CD4-positive, alpha-beta T cell treated with Interferon gamma for 1 hour (primary cell): ENCODE measurements at places on chromosomes 12 and 14.

DNA sequence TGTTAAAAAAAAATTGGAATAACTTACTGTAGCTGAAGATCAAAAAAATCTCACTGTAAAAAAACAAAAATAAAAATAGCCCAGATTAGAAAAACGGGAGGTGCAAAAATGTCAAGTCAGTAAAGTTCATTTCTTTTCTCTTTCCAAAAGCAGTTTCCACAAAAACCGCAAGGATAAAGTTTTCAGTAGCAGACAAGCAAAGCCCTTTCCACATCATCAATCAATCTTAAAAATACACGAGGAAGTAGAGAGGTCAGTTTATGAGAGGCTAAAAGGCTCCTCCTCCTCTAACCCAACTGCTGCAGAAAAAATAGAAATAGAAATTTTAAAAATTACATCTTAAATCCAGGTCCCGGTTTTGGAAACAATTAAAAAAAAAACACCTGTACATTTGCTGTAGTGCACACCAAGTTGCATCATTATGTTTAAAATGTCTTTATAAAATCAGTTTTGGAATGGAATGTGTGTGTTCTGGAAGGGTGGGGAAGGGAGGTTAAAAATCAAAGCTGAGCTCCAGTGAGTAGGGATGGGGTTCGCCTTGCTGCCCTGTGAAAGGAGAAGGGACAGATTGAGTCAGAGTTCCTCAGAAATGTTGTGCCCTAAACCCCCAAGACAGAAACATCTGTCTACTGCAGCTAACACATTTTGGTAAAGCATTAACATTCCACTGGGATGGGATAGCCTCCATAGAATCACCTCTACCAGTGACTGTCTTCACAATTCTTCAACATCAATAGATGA lies 5.8 kb downstream of the HNRNPC start:
- no peak for DNase-seq

- DNase-seq: no peak
Observed at GRCh38 chr12:25771041-25771440, 187.4 kb upstream of the RASSF8 start.

DNA sequence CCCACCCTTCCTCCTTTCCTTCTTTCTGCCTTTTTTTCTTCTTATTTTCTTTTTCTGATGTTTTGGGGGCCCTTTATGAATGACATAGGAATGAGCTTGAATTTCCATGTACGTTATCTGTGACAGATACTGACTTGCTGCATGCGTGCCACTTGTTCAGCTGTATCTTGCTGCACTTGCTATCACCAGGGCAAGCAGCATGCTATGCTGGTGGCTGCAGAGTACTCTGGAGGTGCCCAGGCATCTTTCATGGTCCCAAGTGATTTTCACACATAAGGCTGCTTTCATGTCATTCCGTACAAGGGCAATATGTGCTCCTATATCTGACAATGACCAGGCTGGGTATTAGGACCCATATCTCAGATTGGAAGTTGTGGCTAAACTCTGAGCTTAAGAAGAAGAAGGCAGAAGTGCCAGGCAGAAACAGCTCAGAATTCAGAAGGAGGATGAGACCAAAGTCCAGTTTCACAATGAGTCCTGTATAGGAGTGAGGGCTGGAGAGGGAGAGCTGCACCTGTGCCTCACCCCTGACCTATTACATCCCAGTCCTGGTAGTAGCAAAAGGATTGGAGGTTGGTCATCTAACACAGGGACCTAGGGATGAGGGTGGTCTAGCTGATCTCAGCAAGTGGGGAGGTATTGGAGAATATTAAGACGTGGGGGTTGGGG lies 299.0 kb upstream of the DDHD1 start:
- no peak for DNase-seq

DNA sequence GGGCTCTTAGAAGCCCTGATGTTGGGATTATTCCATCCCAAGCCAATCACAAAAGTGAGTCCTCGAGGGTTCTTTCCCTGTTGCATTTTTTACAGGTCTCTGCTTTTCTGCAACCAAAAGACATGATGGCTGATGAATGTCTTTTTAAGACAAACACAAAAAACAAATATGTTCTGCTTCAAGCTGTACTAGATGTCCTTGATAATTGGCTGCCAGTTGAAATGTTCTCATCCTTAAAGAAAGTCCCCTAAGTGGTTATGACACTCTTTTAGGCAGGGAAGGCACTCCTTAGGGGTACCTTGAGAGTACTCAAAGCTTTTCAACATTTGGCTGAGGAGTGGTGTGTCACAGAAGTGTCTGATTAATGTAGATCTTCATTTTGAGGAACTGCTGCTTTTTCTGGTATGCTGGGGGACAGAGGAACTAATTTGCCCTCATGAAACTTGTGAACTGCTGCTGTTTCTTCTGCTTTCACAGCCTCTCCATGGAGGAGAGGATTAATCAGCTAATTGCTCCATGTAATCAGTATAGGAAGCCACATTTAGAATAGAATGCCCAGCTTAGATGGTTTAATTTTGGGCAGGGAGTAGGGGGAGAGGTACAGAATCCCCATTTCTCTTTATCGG lies 22.8 kb upstream of the IGF1 start:
- DNase-seq: no peak

DNA sequence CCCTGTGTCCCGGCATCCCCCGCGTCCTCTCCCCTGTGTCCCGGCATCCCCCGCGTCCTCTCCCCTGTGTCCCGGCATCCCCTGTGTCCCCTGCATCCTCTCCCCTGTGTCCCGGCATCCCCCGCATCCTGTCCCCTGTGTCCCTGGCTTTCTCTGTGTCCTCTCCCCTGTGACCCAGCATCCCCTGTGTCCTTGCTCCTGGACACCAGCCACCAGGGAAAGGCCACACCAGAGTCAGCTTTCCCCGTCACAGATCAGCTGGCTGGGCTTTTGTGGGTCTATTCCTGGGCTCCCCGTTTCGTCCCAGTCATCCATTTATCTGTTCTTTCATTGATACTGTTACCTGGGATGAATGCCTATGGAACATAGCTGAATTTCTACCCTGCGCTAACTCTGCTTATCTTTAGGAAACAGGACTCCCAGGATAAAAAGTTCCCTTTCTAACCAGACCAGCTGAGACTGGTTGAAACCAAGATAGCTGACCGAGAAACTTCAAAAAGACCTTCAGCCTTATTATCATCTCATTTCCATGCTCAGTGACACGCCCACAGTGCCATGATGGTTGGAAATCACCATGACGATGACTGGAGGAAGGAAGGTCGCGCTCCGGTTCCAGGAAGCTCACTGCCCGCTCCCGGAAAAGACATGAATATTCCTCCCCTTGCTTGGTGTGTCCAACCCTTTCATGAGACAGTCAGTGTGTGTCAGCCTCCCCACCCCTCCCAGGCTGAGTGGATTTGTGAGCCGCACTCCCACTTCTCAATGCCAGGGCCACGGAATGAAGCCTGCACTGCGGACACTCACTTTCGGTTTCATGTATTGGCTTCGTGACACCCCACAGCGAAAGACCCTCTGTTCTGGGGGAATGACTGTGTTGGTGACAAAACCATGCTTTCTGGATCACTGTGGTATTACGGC lies 276.4 kb upstream of the SFSWAP start:
- no peak for DNase-seq

GRCh38 chr14:81018684-81019083 lies 63.3 kb downstream of the TSHR start:
- no peak for DNase-seq

GRCh38 chr14:72129291-72129690 lies 197.1 kb downstream of the RGS6 start:
- no peak for DNase-seq

GRCh38 chr14:90534091-90534837 lies 137.4 kb downstream of the CALM1 start:
- DNase-seq: no peak

DNA sequence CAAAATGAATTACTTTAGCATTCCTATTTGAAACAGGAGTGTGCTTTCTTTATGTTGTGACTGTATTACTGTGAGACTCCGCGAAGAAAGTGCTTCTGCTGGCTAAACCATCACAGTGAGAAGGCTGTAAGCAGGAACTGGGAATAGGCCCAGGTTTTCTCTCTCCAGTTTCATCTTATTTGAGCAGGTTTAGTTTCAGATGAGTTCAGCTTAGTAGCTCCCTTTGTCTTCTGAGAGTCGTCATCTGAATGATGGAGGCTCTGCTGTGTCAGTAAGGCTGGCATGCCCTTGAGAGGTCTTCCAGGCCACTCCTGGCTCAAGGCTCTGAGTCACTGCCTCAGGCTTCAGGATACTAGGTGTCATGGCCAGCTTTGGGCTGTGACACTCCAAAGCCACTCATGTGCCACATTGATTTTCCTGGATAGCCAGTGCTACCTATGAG lies 205.6 kb upstream of the RGS6 start:
- no peak for DNase-seq

DNA sequence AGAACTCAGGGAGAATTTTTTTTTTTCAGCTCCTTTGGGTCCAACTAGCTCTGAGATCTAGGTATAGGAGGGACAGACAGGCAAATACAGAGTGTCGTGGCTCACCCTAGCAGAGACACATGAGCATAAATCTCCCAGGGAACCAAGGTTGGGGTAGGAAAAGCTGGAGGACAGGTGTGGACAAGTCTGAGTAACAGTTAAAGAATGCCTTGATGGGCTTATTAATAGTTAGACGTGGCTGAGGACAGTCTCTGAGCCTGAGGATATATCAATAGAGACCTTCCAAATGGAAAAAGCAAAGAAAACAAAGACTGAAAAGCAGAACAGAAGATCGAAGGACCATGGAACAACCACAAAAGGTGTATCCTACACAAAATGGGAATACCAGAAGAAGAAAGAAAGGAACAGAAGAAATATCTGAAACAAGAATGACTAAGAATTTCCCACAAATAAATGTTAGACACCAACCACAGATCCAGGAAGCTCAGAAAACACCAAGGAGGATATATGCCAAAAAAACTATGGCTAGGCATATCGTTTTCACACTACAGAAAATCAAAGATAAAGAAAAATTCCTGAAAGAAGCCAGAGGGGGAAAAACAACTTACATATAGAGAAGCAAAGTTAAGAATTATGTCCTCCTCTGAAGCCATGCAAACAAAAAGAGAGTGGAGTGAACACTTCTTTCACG lies 80.9 kb downstream of the PTPRB start:
- DNase-seq: no peak

DNA sequence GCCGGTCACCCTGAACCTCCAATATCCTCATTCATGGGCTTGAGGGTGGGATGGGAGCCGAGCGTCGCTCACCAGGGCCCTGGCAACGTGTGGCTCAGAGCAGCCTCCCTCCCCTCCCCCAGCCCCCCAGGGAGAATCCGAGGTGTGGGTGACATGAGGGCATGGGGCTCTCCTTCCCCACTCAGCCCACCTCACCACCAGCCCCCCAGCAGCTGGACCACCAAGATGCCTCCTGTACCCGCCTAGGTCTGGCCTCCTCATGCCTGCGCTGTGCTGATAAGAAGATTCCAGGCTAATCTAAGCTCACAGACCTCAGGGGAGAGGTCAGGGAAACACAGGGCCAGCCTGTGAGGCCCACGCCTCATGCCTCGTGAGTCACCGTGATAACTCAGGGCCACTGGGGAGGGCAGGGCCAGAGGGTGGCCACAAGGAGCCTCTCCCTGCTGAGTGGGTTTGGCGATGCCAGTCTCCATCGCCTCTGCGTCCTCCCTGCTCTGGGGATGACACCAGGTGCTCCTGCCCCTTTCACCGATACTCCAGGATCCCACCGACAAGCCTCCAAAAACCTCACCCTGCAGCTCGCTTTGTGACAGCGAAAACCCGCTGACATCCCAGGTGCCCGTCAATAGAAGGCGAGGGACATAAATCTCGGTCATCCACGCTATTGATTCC lies 56.9 kb downstream of the TESC start:
- no peak for DNase-seq

DNA sequence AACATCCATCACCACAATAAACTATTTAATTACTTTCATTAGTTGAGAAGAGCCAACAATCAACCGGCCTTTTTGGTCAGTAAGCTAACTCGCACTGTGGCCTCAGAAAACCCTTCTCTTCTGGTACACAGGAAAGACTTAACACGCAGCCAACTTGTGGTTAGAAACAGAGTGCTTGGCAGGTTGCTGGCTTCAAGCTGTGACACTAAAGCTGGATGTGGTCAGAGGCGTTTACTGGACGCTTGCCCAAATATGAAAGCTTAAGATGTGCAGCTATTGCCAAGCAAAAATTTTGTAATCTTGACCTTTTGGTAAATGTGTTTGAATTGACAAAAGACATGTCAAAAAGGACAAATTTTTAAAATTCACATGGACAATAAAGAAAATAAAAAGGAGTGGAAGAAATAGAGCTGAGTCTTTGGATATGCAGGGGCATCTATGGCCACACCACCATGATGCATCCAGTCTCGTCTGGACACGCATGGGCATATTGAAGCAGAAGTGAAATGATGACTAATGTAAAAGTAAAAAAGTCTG lies 2.6 kb upstream of the KLRK1 start:
- DNase-seq: peak; percentile 53

DNA sequence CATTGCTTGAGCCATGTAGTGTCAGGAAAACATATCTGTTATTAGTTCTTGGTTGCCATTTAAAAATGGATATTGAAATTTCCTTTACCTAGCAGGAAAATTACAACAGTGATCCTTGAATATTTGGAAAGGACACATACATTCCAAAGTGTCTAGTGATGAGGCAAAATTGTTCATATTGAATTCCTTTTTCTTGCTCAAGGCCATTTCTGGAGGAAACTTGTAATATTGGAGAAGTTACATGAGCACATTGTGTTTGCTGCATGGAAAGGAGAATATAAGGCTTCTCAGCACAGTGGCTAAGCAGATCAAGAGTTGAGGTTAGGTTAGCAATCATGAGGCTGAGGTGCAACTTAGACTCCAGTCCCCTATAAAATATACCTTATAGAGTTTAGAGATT lies 121.9 kb downstream of the PDE3A start:
- no peak for DNase-seq

DNA sequence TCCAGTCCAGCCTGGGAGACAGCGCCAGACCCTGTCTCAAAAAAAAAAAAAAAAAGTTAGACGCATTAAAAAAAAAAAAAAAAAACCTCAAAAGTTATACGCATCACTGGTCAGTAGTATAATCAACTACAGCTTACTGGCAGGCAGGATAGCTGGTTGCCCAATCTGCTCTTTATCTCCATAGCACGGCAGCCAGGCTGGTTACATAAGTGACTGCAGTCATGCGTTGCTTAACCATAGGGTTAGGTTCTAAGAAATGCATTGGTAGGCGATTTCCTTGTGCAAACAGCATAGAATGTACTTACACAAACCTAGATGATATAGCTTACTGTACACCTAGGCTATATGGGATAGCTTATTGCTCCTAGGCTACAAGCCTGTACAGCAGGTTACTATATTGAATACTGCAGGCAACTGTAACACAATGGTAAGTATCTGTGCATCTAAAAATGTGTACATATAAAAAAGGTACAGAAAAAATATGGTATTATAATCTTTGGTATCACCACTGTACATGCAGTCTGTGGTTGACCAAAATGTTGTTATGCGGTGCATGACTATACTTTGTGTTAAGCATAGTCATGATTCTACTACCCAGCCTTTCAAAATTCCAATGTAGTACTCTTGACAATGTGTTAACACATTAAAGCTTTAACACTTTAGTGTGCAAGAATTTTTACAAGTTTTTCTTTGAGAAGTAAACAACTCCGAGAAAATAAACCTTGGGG lies 8.1 kb downstream of the L2HGDH start:
- peak; percentile 23 for DNase-seq

DNA sequence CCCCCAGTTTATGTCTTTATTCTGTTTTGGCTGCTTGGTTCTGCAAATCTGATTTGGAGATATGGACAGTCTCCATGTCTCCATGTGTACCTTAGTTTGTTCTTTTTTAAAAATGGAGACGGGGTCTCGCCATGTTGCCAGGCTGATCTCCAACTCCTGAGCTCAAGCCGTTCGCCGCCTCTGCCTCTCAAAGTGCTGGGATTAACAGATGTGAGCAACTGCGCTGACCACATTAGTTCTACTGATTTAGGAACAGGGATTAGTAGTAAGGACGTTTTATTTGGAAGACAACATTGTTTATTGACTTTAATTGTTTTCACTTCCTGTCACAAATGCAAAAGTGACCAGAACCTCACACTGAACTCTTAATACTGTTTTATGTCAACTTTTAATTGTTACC lies 14.7 kb downstream of the AEBP2 start:
- no peak for DNase-seq
